ENCODE measurements at places on chromosomes 12 and 14. TPM values are rescaled to one million over a fixed set of nuclear protein-coding genes. Genes with fewer than 3 reads are reported as not detected.

DNA sequence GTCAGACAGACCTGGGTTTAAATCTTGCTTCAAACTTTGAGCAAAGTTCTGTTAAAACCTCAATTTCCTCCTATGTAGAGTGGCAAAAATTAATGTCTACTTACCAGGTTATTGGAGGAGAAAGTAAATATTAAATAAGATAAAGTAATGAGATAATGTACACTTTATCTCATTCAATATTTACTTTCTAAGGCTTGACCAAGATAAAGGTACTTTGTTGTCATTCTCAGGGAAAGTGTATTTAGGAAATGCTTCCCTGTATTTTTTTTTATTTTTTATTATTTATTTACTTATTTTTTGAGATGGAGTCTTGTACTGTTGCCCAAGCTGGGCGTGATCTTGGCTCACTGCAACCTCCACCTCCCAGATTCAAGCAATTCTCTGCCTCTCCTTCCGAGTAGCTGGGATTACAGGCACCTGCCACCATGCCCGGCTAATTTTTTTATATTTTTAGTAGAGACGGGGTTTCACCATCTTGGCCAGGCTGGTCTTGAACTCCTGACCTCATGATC, 4.7 kb downstream of the FAM161B start:
- H3K4me3 ChIP-seq, result no peak overlapping the region
- H3K4me1 ChIP-seq, result peaks cover 4% of the 10 kb centered on the region
- H3K36me3 ChIP-seq, result peaks cover 42% of the 10 kb centered on the region
- no peaks in the 10 kb centered on the region for H3K27me3 ChIP-seq
- no peak overlapping the region for H3K27ac ChIP-seq

GRCh38 chr12:1204581-1205121, 213.6 kb downstream of the ERC1 start:
- peak; percentile 38 for DNase-seq
- no peaks in the 10 kb centered on the region for H3K36me3 ChIP-seq
- peak overlapping the region; percentile 79 for H3K27ac ChIP-seq
- peak overlapping the region; percentile 26 for H3K4me3 ChIP-seq

Gene KRT6C
- total RNA-seq, result not detected

Gene CDC42BPB
- 34.8 TPM for total RNA-seq

DNA sequence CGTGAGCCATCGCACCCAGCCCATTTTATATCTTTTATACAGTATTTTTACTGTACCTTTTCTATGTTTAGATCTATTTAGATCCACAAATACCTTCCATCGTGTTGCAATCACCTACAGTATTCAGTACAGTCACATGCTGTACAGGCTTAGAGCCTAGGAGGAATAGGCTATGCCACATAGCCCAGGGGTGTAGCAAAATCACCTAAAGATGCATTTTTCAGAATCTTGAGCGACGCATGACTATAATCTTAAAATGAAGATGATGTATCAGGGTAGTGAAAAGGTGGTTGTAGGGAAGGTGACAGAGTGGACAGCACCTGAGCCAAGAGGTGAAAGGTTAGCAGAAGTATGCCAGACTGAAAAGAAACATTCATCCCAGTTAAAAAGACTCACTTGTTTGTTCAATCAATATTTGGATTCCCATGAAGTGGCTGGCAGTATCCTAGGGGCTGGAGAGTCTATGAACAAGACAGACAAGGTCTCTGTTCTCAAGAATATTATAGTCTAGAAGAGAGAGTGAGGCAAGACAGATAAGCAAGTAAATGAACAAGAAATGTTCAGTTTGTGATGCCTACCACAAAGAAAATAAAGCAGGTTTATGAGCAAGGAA, 3.6 kb downstream of the SPRING1 start:
- peaks cover 13% of the 10 kb centered on the region for H3K4me1 ChIP-seq
- no peaks in the 10 kb centered on the region for H3K27me3 ChIP-seq
- DNase-seq, result no peak
- H3K36me3 ChIP-seq, result peaks cover 9% of the 10 kb centered on the region
- no peak overlapping the region for H3K27ac ChIP-seq

GRCh38 chr12:47742253-47742825, 16.3 kb downstream of the RAPGEF3 start:
- no peak for DNase-seq
- peaks cover 5% of the 10 kb centered on the region for H3K36me3 ChIP-seq
- H3K4me3 ChIP-seq, result no peak overlapping the region

DNA sequence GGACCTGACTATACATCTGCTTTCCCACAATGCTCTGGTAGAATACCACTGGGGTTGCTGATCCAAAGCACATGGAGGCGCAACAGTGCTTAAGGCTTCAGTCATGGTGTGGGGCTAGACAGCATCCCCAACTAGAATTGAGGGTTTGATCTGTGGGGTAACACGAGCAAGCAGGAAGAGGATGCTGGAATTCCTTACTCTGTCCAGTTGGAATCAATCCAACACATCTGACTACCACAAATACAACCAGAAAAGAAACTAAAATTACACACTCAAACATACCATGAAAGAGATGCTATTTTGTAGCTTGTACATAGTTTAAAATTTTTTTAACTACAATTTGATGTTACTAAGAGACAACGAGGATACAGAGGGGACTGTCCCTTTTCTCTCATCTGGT, 40.4 kb upstream of the GTF2A1 start:
- DNase-seq, result peak; percentile 71
- no peak overlapping the region for H3K27ac ChIP-seq

Gene ARHGEF40
- total RNA-seq, result 50.5 TPM
